ENCODE measurements at places on chromosomes 3 and 15.

DNA sequence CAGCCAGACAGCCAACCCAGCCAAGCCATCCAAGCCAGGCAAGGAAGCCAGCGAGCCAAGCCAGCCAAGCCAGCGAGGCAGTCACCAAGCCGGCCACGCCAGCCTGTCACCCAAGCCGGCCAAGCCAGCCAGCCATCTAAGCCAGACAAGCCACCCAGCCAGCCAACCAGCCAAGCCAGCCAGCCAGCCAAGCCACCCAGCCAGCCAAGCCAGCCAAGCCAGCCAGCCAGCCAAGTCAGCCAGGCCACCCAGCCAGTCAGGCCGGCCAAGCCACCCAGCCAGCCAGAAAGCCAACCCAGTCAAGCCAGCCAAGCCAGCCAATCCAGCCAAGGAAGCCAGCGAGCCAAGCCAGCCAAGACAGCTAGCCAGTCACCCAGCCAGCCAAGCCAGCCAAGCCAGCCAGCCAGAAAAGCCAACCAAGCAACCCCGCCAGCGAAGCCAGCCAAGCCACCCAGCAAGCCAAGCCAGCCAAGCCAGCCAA lies 201.2 kb downstream of the GOLGA6L6 start:
- DNase-seq: peak; percentile 63

DNA sequence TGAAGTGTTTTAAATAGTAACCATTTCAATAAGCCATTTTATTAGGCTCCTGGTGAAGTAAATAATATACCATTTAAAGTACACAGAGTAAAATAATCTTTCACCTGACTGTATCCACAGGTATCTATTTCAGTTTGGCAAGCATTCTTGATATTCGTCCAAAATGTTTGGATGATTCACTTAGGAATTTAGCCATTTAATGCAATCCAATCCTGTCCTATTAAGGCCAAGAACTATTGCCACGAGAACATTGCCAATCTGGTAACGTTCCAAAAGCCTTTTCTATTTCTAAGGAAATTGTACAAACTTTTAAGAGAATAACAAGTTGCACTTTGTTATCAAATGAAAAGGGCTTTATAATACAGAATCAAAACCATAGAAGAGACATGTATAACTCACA lies 209.8 kb upstream of the THRB start:
- no peak for DNase-seq

GRCh38 chr3:66154444-66154861 lies 66.3 kb upstream of the SLC25A26 start:
- no peak for DNase-seq

DNA sequence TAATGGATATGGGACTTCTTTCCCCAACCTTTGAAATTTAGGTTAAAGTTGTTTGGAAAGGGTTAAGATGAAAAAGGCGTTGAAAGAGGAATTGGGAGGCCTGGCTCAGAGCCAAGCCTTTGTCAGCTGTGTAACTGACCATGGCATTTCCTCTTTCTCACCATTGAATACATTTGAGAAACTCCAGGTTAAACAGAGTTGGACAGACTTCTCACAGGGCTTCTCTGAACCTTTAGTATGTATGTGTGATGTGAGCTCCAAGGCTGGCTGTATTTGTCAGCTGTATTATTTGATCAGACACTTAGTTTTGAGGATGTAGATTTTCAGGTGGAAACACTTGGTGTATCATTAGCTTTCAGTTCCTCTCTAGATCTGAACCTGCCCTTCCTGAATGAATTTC lies 136.4 kb upstream of the GOLGA6L4 start:
- no peak for DNase-seq

DNA sequence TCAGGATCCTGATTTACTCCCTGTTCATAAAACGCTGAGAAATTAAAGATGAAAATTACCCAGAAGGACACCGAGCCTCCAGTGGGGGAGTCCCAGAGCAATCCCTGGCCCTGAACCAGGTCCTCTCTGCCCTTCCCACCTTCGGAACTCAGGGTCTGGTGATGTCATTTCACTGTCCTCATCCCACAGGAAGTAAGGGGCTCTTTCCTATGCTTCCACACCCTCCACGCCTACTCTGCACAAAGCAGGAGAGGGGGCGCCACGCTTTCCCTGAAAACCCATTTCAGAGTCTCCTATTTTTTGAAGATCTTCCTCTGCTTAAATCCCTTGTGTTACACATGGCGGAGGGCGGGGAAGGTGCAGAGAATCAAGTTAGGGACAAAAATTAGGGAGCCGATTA lies 18.8 kb downstream of the MEGF11 start:
- DNase-seq: no peak

GRCh38 chr15:35215093-35215492 lies 130.0 kb upstream of the NANOGP8 start:
- DNase-seq: no peak

- no peak for DNase-seq
These were observed 46.0 kb upstream of the RYK start for GRCh38 chr3:134296616-134297015.

DNA sequence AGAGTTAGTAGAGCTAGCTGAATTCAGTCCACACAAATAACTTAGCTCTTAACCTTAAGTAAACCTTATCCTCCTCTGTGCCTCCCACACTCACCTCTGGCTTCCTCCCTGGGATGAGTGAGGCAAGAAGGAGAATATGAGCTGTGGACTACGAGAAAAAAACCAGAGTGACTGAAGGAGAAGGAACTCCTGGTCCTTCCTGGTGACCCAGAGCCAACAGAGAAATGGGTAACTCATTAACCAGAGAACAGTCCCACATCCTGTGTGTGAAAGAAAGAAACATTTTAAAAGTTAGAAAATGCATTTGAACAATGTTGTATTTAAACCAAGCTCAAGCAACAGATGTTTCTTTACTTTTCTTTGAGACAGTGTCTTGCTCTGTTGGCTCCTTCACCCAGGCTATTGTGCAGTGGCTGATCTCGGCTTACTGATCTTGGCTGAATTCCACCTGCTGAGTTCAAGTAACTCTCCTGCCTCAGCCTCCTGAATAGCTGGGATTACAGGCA lies 27.5 kb upstream of the FAM81A start:
- DNase-seq: no peak

DNA sequence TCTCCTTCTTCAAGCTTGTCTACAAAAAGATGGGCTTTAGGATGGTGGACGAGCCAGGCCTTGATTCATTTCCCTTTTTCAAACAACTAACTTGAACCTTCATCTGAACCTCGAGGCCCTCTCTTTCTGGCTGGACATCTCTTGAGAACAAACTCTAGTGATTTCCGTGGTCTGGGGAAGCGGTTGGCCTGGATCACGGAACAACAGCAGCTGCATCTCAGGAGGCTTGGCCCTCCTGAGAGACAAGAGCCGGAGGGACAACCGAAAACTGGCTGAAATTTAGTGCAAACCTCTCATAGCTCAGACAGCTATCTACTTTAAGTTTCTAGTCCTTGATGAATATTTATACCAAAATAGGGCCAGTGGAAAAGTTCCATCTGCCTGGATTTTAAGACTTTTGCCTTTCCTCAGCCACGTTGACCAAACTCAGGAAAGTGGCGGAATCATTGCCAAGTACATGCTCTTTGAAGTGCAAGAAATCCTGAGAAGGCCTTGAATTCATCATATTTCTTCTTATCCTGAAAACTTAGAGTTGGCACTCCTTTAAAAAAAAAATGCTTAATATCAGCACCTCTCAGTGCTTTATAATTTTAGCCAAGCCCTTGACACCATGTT lies 14.5 kb downstream of the LMCD1 start:
- DNase-seq: no peak

GRCh38 chr15:58517682-58518525 lies 86.1 kb downstream of the LIPC start:
- no peak for DNase-seq

DNA sequence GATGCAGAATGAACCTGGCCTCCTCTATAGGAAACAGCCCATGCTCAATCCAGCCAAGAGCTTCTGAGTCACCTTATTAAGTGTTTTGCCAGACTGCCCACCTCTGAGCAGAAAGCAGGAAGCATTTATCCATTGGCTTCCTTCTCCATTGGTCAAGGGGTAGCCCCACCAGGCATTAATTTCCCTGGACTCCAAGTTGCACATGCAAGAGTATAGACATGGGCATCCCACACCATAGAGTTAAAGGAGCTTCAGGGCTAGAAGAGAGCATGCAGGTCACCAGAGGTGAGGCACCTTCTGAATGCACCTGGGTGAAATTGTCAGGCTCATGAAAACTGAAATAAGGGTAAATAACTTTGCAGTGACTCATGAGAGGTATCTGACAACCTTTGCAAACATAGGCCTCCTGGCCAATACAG lies 230.8 kb upstream of the STAC start:
- no peak for DNase-seq

Data from brain pericyte (primary cell).